ENCODE measurements at places on chromosomes 11 and 22. TPM values are rescaled to one million over a fixed set of nuclear protein-coding genes. Genes with fewer than 3 reads are reported as not detected.

SLC35C1 gene
- 5.9 TPM for total RNA-seq

MS4A15 gene
- not detected for total RNA-seq

NXPE2 gene
- total RNA-seq: 0.94 TPM

DEUP1 gene
- 0.31 TPM for total RNA-seq

HOATZ gene
- total RNA-seq: 1.3 TPM

Measured in parietal lobe (tissue), 2 donors.